DMS79 treated with DMSO at 0.1 percent for 48 hours (cell line): ENCODE measurements at places on chromosomes 7 and 10.

DNA sequence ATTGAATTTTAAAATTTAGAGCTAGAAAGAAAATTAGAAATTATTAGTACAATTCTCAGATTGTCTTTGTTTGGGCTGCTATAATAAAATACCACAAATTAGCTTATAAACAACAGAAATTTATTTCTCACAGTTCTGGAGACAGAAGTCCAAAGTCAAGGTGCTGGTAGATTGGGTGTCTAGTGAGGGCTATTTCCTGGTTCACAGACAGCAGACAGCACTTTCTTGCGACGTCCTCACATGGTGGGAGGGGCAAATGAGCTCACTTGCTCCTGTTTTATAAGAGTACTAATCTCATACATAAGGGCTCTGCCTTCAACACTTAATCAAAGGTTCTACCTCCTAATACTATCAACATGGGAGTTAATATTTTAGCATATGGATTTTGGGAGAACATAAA, 134.1 kb downstream of the MDFIC start:
- no peak for DNase-seq

- no peak for DNase-seq
Measured at GRCh38 chr10:88127766-88128165, 264.3 kb downstream of the PTEN start.

DNA sequence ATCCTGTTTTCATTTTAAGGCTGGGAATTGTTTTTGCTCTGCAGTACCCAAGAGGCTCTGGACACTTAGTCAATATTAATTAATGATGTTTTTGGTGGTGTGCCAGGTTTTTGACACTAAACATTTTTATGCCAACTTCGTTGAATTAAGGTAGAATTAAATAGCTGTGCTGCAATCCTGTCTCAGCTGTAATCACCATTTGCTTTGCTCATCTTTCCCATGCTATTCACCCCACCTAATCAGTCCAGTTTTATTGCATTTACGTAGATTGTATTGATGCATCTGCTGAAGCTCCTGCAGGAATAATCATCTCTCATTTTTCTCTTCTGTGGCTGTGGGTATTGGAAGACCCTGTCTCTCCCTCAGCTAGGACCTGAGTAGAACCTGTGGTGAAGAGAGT, 52.6 kb upstream of the TRUB1 start:
- no peak for DNase-seq

GRCh38 chr10:99389729-99390480, 40.5 kb downstream of the GOT1 start:
- no peak for DNase-seq

DNA sequence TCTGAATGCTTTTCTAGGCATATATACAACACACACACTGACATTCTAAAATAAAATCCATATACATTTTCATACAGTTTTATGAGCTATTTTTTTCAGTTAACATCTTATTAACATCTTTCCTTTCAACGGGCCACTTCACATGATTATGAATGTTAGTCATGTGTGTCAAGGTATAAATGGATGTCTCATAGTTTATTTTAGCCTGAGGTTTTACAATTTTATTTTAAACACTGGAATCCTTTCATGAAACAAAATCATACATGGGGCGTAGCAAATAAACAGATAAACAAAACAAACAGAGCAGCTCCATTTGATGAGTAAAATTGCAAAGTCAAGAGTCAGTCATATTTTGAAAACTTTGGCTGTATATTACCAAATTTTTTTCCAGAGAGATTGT, 120.1 kb upstream of the AOAH start:
- no peak for DNase-seq

- DNase-seq = peak; percentile 64
Measured at GRCh38 chr7:1742555-1743303, 72.7 kb downstream of the ELFN1 start.

- no peak for DNase-seq
Measured at GRCh38 chr7:87739306-87739705, 111.1 kb downstream of the RUNDC3B start.

GRCh38 chr10:59585046-59585700, 124.5 kb downstream of the SLC16A9 start:
- DNase-seq = no peak

DNA sequence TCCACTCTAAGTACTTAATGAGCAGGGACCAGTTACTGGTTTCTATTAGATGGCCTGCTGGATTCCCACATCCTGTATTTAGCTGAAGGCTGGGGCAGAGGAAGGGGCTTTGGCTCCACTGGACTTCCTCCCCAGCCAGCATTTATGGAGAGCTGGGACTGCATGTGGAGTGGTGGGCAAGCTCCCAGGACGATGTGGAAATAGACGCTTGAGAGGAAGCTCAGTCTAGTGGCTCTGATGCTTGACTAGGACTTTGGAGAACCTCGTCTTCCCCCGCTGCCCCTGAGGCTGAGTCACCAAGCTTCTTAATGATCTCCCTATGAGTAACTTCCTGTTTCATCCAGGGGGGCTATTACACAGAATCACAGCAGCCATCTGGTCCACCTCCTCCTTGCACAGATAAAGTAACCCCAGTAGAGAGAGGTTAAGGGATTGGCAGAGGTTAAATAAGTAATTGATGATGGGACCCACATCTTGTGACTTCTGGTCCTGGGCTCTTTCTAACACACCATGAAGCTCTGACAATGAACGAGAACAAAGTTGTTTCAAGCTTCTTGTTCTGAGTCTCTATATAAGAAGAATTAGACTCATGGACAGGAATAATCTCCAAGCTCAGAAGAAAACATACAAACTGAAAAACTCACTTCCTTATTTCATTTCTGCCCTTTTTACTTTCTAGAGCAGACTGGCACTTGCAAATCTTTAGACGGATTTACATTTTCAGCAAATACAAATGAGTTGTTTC, 126.2 kb downstream of the PRPF18 start:
- peak; percentile 23 for DNase-seq

- DNase-seq = no peak
Measured at GRCh38 chr10:113457408-113457807, 95.4 kb upstream of the HABP2 start.

DNA sequence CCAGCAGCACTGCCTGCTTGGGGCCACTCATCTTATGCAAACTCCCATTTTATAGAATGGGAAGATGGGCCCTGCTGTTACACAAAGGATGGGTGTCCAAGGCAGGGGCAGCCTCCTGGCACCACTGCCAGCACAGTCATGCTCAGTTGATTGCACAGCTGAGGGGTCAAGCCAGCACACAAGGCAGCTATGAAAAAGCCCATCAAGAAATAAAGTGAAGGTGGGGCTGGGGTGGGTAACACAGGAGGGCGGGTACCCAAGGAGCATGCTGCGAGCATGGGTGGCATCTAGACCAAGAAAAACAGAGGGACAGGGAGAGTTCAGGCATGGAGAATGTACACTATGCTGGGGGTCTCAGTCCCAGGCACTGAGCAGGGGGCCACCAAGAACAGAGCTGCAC, 74.7 kb upstream of the UNC5B start:
- no peak for DNase-seq

DNA sequence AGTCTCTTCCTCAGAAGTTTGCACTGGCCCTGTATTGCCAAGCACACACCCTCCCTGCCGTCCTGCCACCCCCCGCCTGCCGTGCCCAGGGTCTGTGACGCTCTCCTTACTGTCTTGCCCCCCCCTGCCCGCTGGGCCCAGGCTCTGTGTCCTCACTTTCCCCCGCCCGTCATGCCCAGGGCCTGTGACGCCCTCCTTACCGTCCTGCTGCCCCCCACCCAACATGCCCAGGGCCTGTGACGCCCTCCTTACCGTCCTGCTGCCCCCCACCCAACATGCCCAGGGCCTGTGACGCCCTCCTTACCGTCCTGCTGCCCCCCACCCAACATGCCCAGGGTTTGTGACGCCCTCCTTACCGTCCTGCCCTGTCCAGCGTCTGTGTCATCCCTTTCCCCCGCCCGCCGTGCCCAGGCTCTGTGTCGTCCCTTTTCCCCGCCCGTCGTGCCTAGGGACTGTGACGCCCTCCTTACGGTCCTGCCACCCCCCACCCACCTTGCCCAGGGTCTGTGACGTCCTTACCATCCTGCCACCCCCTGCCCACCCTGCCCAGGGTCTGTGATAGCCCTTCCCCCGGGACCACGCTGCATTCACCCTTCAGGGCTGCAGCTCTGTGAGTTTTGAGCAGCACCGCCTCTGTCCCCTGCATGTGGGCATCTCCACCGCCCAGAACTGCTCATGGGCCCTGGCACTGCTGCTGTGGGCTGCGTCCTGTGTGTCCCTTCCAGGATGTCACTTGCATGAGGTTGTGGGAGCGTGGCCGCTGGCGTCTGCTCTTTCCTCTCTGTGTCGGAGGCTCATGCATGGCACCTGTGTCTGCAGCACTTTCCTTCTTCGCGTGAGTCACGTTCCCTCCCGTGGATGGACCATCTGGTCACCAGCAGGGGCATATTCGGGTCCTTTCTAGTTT, 19.3 kb upstream of the PRKAR1B start:
- no peak for DNase-seq

DNA sequence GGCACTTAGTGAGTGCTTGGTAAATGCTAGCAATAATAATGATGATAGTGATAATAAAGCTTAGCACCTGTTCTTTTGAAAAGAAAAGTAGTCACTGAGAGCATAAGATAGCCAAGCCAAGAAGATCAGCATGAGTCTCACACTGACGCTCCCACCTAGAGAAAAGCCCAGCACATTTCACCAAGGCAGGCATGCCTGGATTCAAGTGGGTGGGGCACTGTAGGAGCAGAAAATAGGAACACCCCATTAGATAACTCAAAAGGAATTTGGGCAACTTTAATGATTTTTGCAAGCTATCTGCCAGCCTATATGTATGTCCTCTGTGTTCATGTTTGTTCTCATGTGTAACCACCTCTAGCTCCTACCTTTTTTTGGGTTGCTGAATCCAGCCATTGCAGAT, 18.1 kb upstream of the SORBS1 start:
- DNase-seq = no peak

GRCh38 chr7:100130608-100131453, 4.1 kb downstream of the MBLAC1 start:
- peak; percentile 60 for DNase-seq

GRCh38 chr10:51297438-51297837, 223.2 kb downstream of the PRKG1 start:
- DNase-seq = no peak

DNA sequence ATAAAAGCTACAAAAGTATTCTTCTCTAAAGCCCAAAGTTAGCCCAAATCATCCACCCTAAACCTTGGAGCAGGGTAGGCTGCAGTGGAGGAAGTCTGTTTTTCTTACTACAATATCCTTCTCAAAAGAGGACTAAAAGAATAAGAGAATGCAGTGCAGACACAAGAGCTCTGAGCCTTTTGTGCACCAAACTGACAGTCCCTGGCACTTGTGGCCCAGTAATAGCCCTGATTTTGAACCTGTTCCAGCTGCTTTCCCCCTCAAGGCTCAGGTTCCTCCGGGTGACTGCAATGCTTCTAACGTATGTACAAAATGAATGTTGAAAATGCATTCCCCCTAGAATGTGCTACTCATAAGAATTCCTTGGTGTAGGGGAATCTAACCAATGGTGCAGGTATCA, 154.4 kb downstream of the JAZF1 start:
- peak; percentile 32 for DNase-seq

DNA sequence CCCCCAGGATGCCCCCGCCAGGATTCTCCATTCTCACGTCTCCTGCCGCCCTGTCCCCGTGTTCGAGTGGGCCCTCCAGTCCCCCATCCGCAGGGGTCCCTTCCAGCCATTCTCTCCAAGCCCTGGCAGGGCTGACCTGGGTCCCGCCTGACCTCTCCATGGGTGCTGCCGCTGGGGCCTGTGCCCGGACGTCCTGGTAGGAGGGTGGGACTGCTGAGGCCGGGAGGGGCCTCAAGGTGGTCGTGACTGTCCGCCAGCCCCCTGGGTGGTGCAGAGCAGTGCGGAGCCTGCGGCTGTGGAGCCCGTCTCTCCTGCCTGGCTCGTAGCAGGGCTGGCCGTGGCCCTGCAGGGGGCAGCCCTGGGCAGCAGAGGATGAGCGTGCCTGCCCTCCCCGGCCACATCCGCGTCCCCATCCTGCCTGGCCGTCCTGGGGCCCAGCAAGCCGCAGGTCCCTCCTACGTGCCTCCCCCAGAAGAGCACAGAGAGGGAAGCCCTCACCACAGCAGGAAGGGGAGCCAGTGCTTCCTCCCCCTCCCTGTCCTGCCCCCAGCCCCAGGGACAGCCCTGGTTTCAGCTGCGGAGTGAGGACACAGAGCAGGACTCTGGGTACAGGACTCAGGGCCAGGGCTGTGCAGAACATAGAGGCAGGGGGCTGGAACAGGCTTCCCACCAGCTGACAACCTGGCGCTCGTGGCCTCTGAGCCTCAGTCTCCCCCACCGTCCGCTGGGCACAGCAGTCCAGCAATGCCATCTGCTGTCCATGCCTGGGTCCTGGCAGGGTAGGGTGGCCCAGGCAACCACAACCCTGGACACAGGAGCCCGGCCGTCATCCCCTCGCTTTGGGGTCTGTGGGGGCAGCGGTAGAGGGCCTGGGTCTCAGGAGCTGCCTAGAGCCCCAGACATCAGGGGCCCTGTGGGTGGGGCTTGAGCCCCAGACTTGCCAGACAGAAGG, 1.5 kb upstream of the GRIFIN start:
- no peak for DNase-seq

DNA sequence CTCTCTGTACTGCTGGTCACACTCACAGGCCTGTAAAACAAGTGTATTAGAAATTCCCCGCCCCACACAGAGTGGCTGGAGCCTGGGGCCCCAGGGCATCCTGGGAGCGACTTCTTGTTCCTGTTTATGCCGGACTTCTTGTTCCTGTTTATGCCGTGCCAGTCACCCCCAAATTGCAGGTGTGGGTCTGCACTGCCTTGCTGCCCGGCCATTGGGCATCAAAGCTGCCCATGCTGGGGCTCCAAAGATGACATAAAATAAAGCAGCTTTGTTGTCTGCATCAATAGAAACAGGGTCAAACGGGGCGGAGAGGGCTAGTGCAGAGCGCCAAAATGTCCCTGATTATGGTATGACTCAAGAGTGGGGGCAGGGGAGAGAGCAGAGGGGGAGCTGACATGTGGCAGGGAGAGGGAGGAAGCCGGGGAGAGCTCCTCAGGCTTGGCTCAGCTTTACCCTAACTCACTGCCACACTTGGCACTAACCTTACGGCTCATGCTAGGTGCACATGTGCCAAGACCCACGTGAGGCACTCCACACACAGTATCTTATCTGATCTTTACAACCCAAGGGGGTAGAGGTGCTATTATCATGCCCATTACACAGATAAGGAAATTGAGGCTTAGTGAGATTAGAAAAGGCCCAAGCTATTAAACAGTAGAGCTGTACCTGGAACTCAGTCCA, 98.4 kb downstream of the PIP4K2A start:
- DNase-seq = no peak

DNA sequence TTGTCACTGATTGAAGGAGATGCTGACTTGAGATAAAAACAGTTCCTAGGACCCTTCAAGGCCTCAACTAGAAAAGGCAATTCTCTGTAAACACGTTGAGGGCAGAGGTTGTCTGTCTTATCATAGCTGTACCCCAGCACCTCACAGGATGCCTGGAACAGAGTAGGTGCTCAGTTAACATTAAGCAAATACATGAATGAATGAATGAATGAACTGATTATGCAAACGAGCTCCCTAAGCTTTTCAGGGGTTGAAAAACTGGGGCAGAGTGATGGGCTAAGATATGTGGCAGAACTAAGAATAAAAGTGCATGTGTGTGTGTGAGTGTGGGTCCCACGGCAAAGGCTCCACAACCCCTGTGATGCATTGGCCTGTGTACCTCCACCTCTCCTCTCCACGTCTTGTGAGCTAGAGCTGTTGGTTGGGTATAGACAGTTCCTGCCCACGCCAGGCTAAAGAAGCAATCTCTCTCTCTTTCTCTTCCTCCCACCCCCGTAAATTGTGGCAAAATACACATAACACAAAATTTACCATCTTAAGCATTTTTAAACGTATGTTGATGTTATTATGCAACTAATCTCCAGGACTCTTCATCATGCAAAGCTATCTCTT, 20.9 kb upstream of the SMC3 start:
- no peak for DNase-seq
